Urothelium cell line (cell line): ENCODE measurements at places on chromosomes 2 and 18.

- DNase-seq, result no peak
Observed at GRCh38 chr2:37809525-37809924, 115.6 kb upstream of the RMDN2 start.

DNA sequence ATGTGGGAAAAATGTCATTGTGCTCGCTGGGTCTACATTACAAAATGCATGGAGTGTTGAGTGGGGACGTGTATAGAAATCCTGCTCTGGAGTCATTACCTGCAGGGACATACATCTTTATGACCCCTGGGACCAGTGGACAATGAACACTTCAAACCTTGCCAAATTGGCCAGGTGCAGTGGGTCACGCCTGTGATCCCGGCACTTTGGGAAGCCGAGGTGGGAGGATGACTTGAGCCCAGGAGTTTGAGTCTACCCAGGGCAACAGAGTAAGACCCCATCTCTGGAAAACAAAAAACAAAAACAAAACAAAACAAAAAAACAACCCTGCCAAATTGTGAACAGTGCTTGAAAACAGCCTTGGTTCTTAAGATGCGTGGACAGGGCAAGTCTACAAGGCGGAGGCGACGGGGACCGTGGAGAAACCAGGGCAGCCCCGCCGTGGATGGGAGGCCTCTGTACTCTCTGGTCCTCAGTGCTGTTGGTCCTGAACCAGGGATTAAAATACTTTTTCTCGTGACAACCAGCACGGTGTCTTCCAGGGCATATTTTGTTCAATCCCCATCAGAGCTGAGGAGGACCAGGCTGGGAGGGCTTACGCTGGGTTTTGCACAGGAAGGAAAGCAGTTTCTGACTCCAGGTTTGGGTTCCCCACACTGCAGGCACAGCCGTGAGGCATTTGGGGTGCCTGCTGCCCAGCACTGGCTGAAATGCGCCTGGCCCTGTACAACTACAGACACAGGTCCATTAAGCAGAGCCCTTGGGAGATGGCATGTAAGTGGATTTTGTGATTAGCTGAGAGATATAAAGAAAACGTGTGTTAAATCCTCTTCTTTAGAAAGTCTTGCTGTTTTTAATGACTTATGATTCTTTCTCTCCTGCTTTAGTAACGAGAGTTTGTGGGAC, 13.7 kb downstream of the COLEC11 start:
- no peak for DNase-seq

DNA sequence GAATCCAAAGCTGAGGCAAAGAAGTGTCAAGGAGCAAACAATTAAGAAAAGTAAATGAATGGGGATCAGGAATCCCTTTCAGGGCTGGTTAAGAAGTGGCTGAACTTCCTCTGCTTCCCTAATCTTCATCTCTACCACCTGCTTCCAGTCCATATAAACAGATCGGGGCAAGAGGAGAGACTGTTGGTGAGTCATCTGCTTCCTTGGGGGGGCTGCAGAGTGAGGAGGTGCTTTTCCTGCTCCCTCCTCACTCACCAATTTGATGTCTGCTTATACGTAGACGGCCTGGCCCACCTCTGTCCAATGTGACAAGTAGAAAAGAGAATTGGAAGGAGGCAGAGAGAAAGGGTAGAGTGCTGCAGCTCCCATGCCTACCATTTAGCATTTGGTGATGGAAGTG, 68.4 kb downstream of the NAB1 start:
- no peak for DNase-seq

DNA sequence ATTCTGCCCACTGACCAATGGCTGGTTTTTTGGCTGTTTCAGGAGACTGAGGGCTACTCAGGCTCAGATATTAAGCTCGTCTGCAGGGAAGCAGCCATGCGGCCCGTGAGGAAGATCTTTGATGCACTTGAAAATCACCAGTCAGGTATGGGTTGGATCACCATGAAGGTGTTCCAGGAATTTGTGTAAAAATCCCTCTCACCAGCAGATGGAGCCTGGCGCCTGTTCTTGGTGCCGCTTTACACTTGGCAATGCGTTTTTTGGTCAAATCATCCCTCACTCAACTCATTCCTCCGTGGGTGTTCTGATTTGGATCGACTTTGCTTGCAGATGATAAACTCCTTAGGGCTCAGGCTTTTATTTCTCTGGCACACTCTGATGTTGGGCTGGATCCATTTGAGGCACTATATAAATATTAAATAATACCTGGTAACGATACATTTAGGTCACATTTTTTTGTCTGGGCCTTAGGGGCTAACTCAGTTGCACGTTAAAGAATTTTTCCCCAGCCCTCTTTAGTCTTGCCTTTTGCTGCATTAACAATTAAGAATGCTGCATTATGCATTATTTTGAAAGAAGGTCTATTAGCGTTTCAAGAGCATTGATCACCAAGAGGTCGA, 50.0 kb downstream of the HDHD2 start:
- DNase-seq, result peak; percentile 55

- no peak for DNase-seq
Observed at GRCh38 chr2:229130522-229130921, 140.6 kb downstream of the PID1 start.

- DNase-seq, result no peak
Observed at GRCh38 chr2:162635706-162636105, 202.9 kb downstream of the KCNH7 start.

DNA sequence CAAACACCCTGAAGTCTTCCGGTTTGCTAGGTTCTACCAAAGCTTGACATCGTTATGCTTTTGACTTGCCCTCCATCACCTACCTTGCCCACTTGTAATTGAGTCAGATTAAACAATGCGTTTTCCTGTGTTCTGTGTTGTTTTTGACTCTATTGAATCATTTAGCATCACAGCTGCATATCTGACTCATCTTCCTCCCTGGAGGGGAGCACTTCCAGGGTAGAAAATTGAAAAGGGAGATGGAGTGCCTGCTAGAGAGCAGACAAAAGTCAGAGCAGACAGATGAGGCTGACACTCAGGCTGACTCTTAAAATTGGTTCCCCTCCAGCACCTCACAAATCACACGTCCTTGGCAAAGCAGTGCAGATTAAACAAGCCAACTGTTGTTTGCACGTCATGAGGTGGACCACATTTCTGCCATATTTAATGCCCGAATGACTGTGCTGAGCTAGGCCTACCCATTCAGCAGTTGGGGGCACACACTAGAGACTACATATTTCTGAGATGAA, 2.2 kb downstream of the MPP4 start:
- DNase-seq, result peak; percentile 48

DNA sequence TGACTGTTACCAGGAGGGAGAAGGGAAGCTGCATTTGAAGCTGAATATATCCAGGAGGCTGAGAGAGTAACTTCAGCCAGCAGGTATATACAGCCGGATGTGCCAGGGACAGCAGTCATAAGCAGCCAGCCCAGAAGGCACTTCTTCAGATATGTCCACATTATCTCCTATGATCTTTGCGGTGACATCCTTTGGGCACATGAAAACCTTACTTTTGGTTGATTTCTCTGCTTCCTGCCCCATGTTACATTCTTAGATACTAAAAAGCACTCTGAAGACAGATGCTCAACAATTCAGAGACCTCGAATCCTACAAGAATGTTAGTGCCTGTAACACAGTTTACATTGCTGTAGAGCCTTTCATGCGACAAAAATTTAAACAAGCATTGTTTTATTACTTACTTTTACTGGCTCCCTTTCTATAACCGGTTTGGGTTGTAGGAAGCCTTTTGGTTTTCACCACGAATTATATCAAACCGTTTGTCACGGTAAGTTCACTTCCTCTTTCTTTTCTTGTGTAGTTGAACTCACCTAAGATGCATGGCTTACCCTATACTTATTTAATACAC, 50.3 kb upstream of the TLK1 start:
- DNase-seq, result no peak

GRCh38 chr2:182481676-182482075, 54.8 kb upstream of the PDE1A start:
- DNase-seq, result no peak

GRCh38 chr2:27209621-27210401, 2.0 kb upstream of the ATRAID start:
- no peak for DNase-seq

GRCh38 chr2:88458633-88459032, 6.1 kb upstream of the FOXI3 start:
- no peak for DNase-seq

DNA sequence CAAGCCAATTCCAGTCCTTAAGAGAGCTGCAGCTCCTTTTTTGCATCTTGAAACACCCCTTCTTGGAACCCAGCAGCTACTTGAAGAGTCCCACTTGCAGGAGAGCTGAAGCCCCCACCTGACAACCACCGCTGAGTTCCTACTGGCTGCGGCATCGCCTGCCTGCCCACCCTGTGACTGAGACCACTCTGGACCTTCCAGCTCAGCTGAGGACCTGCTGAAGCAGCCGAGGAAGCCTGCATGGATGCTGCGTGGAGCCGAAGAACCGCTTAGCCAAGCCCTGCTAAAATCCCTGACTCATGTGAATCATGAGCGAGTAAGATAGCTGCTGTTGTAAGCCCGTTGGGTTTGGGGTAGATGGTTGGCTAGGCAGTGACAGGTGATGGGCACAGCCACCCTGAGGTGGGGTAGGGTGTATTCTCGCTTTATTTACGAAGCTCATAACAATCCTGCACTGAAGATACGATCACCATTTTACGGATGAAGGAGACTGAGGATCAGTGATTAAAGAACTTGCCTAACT, 78.4 kb downstream of the INHBB start:
- no peak for DNase-seq

GRCh38 chr2:239299218-239299939, 101.4 kb downstream of the HDAC4 start:
- DNase-seq, result no peak

GRCh38 chr18:2907550-2908135, 60.8 kb downstream of the EMILIN2 start:
- no peak for DNase-seq

DNA sequence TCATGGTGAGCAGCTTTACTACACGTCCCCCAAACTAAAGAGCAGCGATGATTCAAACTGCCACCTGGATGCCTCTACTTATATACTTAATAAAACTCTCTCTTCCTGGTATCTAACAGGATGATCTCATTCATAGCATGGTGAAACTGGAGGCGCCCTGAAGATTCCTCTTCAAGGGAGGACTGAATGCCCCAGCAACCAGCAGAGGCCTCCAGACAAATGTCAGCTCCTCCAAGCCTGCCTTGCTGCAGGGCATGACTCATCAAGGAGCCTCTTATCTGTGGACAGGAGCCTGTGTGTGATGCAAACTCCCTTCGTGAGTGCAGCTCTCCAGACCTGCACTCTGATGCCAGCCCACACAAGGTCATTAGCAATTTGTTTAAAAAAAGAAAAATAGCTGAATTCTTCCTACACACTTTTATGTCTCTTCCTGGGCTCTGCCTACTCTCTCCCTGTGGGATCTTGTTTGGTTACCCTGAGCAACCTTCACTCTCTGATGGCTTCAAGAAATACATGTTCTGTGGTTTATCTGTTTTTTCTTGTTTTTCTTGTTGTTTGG, 30.2 kb downstream of the LONRF2 start:
- DNase-seq, result peak; percentile 91

DNA sequence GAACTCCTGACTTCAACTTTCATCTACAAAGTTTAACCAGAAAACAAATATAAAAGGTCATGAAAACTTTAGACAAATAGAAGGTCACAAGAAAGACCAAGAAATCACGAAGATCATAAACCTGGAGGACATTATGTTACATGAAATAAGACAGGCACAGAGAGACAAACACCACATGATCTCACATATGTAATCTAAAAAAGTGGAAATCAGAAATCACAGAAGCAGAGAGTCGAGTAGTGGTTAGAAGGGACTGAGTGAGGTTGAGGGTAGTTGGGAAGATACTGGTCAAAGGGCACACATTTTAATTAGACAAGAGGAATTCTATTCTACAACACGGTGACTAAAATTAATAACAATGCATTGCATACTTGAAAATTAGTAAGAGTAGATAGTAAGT, 1.4 kb downstream of the GCFC2 start:
- DNase-seq, result no peak

DNA sequence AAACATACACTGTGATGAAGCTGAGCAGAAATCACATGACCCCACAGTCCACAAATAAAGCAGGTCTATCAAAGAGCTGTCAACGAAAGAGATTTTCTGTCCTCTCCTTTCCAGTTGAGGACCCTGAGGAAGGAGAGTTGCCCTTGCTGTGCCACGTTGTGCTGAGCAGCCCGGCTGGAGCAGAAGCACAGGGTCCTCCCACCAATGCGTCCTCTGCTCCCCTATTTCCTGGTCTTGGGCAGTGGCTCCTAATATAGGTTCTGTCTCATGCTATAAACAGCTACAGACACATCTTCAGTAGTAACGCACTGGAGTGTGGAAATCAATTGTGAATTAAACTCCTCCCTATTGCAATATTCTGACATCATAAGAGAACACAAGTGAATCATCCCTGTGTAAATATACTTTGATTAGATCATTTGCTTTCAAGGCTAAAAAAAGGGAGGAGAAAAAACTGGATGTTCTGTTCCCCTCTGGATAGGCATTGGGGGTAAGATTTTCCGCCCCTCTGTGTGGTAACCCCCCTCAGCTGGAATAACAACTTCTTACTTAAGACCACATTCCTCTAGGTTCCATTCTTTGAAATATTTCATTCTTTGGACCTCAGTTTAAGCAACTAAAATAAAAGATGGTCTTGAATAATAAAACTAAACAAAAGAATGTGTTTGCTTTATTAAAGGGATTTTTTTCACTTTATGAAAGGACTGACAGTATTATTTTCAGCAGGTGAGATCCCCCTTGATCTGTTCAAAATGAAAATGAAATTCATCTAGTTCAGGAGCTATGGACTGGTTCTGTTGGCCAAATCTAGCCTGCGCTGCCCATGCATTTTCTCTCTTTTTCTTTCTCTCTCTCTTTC, 8.3 kb upstream of the RHOB start:
- peak; percentile 62 for DNase-seq

DNA sequence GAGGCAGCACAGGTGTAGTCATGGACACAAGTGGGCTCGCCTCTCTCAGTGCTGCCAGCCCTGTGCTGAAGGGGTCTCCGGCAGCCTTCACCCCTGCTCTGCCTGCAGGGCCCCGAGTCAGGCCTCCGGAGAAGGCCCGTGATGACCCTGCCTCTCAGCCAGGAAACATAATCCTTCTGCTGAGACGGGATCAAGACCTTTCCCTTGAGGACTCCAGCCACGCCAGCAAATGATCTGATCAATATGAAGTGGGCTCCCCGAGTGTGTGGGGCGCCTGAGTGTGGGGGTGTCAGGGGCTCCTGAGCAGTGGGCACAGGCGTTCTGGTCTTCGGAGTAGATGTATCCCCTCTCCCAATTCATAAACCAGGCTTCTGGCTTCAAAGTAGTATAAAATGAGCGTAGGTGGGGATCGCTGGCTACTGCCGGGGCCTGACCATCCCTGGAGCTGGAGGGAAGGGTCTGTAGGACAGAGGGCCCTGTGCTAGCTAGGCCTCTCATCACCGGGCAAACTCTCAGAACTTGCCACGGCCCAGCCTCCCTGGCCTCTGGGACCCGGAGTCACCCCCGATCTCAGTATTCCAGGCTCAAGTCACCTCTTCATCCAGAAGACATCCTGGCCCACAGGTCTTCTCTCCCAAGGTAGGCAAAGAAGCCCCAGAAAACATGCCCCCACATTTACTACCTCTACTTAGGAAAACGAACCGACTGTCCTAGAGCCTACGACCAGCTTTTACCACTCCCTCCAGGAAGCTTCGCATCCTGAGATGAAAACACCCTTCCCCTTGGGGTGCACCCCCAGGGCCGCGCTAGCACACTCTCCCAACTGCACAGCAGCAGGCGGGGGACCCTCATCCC, 33.6 kb downstream of the CRACDL start:
- no peak for DNase-seq
